ENCODE measurements at places on chromosomes 5 and 9.
A peak's percentile ranks its signal among the peaks of the same experiment; 100 is the strongest.

DNA sequence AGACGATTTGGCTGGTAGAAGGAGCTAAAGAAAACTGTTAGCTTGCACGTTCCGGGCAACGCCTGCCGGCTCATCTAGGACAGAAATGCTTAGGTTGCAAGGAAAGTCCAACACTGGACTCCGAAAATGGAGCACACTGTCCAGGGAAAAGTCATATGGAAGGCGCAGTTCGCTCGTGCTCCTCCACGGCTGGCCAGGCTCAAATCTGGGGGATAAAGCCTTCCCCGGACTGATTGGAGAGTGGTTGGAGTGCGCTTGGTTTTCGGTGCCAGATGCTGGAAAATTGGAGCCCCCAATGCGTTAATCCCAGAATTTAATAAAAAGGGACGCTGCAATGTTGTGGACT lies 955 bp downstream of the CDH6 start:
- peak; percentile 40 for ATAC-seq

DNA sequence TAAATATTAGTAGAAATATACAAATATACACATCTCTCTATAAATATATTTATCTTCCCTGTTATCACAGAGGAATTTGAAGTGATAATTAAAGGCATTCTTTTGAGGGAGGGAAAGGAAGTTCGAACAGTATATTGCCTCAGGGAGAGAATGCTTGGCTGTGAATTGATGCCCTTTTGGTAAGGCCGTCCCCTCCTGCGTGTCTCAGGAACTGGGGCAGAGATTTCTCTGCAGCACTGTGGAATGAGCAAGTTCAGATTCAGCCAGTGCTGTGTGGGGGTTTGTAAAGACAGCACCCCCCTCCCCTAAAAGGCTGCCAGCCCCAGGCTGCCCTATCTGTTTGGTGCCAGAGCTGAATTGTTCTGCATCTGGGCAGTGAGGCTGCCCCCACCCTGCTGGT lies 42.0 kb downstream of the UBE2QL1 start:
- ATAC-seq: no peak

GRCh38 chr5:61052882-61053281 lies 107.9 kb downstream of the NDUFAF2 start:
- peak; percentile 62 for ATAC-seq

DNA sequence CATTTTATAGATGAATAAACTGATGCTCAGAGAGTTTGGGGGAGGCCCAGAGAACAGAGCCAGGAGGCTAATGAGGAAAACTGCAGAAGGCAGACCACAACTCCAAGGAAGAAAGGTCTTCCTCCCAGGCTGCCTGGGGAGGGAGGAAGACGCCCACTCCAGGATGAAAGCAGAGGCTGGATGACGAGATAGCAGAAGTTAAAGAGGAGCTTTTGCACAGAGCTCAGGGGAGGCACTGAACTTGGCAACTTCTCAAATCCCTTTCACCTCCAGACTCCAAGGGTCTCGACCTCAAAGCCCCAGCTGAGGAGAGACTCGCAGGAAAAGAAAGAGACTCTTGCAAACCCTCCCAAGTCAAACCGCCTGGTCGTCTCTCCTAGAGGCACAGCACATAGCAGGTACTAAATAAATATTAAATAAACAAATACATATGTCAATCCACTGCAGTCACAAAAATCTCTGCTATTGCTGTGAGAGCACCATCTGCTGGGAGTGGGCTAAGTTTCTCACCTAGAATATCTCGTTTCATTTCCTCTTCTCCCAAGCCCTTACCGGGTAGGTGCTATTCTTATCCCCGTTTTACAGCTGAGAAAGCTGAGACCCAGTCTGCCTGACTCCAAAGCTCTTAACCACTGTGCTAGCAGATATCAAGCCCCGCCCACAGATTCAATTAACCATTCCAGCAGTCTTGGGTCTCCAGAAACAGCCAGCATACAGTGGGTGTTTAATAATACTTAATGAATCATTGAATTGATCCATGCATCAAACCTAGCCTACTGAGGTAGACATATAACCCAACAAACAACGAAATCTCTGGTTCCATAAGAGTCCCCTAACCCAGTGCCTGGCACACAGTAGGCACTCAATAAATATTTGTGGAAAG lies 97.8 kb upstream of the HAND1 start:
- ATAC-seq: no peak

DNA sequence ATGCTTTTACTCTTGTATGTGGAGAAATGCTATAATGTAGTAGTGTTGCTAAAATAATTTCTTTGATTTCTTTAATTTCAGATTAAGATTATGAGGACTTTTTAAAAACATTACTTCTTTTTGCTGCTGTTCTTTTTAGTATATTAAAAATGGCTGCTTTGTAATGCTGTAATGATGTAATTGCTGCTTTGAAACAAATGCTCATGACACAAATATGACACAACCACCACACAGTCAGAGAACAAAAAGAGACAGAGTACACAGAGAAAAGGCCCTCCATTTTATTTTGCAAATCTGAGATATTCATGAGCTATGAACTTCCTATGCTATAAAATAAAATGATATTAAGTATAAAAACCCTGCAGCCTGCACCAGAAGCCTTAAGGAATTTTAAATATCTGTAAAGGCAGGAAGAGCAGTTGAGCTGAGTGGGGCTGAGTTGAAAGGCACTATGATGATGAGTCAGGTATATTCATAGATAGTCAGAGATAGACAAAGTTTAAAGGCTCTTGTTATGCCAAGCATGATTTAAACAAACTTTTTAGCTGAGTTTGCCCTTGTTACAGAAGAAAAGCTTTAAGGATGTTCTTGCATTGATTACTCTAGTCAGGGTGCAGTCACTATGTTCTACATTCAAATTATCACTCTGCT lies 5.1 kb upstream of the POU5F2 start:
- ATAC-seq: peak; percentile 98

All from SK-N-SH treated with all-trans-retinoic acid at 6 μM for 48 hours (cell line).